ENCODE measurements at places on chromosomes 5 and 9.

DNA sequence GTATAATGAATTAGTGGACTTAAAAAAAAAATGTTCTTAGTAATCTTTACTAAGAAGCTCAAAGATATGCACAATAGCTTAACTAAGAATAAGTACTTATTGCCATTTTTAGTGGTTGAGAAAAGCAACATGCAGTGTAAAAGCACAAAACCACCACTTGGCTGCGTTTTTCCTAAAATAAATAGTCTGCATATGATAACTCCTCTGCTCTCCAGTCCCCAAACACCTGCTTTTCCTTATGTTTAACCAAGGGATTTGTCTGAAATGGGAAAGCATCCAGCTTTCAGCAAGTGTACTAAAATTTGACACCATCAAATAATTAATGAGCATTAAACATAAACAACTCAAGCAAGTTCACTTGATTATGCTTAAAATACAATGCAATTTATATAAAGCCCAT is 41.4 kb downstream of the PSIP1 start:
- DNase-seq: no peak

- DNase-seq: no peak
Observed at GRCh38 chr5:172636279-172637050, 4.6 kb upstream of the NEURL1B start.

- DNase-seq: no peak
Observed at GRCh38 chr5:159586921-159587320, 256.6 kb upstream of the IL12B start.

DNA sequence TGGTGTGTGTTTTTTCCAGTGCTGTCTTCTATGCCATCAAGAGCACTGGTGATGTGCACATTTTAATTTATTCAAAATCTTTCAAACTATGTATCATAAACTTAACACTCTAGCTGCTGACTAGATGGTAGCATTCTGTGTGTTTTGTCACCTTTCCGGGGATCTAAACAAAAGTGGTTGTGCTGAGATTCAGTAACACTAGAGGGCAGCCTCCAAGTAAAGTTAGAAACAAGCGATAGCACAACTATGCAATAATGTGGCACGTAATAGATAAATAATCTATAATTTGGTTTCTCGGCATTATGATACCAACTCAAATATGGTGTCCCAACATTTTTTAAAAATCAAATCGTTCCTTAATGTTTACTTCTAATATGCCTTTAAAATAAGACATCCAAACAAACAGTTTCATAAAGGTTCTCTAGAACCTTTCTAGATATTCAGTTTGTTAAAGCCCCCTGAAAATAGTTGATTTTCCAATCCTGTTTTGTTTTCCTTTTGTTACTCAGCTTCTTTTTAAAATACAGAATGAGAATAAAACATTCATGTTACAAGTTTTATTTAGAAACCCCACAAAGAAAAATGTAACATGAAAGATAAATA is 16.9 kb downstream of the SEMA6A start:
- no peak for DNase-seq

DNA sequence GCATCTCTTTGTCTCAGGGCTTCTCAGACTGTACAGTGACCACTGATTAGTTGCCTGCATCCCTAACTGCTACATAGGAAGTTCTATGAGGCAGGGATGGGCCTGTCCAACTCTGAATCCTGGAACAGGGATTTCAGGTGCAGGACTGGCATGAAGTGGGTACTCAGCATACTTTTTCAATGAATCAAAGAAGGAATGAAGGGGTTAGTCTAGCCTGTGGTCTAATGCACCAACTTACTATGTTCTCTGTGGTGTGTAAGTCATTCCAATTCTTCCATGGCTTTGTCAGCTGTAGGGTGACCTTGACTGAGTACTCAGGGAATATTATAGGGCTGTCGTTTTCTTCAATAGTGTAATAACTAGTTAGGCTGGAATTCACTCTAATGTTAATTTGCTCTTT is 8.3 kb downstream of the COL15A1 start:
- no peak for DNase-seq

- no peak for DNase-seq
Observed at GRCh38 chr5:59317774-59318205, 575.7 kb downstream of the PDE4D start.

GRCh38 chr9:125137200-125137599 is 6.1 kb downstream of the SCAI start:
- DNase-seq: no peak

DNA sequence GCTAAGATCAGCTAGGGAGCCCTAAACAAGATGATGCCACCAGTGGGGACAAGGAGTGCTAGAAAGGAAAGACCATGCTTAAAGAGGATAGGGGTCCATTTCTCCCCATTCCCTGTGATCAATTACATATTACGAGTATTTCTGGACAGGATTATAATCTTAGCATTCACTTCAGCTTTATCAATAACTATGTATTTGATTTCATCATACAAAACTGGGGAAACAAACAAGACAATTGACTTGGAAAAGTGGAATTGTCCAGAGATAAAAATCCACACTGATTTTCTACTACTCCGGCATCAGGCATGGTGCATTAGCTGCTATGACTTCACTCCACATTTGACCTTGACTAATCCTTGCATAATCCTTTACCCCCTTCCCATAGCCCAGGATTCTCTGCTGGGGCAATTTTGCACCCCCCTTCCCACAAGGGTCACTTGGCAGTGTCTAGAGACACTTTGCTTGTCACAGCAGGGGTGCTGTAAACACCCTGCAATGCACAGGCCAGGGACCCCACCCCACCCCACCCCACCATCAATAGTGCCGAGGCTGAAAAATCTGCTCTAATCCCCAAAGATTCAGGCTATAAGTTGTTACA is 29.9 kb upstream of the UBE2QL1 start:
- no peak for DNase-seq

GRCh38 chr9:121598167-121598964 is 53.1 kb upstream of the DAB2IP start:
- no peak for DNase-seq

GRCh38 chr5:177350776-177351391 is 584 bp downstream of the LMAN2 start:
- no peak for DNase-seq

GRCh38 chr9:35559792-35560530 is 45.1 kb upstream of the TESK1 start:
- no peak for DNase-seq

DNA sequence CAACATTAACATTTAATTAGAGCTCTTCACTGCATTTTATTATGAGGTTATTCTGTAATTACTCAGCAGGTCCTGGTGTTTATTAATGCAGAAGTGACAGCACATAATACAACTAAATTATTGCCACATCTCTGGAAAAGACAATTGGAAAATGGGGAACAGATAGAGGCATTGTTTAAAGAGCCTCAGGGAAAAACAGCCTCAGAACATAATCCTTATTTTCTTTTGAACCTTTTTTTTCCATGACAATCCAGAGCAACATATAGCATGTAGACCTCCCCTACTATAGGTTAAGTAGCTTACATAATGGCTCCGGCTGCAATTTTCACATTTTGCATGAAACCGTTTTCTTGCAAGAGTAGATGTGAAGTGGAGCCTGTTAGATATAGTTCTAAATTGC is 87.2 kb downstream of the RMI1 start:
- no peak for DNase-seq

- no peak for DNase-seq
Observed at GRCh38 chr9:37538099-37538498, 38.1 kb downstream of the FBXO10 start.

DNA sequence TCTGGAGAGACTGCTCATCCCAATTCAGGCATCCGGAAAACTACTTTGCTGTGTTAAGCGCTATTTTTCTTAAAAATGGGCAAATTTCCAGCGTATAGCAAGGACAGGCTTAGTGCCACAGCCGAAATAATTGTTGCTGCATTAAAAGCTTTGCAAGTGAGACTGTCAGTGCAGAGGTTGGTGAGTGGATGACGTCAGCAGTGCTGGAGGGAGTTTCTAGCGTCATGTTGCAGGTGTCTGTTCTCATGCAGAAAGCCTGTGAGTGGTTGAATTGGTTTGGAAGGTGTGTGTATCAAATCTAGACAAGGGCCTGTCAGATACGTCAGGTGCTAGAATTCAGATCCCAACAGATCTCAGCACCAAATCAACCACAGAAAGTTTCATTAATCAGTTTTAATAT is 204.4 kb downstream of the TRIO start:
- DNase-seq: no peak

GRCh38 chr5:143886096-143886495 is 74.1 kb downstream of the HMHB1 start:
- no peak for DNase-seq

- DNase-seq: no peak
Observed at GRCh38 chr9:95640336-95640735, 123.6 kb upstream of the PTCH1 start.

GRCh38 chr5:158952951-158953350 is 146.8 kb downstream of the EBF1 start:
- no peak for DNase-seq

DNA sequence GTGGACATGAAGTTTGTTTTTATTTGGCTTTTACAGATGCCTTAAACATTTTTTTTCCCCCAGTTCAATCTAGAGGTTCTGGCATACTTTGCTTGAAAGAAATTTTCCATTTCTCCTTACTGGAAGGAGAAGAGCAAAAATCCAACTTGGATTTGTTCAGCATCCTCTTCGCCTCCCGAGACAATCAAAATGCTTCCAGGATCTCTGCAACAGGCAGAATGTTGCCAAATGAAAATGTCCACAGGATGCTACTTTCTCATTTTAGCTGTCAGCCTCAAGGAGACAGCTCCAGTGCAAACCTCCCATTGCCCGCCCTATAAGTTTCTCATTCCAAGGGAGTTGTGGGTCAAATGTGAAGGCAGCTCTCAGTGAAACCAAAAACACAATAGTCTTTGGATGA is 1972.1 kb downstream of the MAT2B start:
- DNase-seq: no peak

- DNase-seq: no peak
Observed at GRCh38 chr9:98438666-98439065, 183.2 kb upstream of the TBC1D2 start.

GRCh38 chr5:129074903-129075302 is 19.6 kb upstream of the ISOC1 start:
- DNase-seq: no peak

- DNase-seq: no peak
Observed at GRCh38 chr5:130981663-130982062, 183.4 kb downstream of the HINT1 start.

- no peak for DNase-seq
Observed at GRCh38 chr9:88092797-88093331, 45.4 kb downstream of the SPATA31C2 start.

DNA sequence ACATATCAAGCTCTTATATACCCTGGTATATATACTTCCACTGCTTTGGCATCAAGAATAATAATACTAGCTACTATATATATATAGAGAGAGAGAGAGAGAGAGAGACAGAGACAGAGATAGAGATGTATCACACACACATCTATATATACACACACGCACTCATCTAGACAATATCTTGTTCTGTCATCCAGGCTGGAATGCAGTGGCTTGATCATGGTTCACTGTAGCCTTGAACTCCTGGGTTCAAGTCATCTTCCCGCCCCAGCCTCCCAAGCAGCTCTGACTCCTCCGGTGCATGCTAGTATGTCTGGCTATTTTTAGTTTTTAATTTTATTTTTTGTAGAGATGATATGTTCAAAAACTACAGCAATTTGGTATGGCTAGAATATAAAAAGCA is 22.5 kb downstream of the ANKHD1 start:
- DNase-seq: no peak
